ENCODE measurements at places on chromosomes 6 and 20. TPM values are rescaled to one million over a fixed set of nuclear protein-coding genes. Genes with fewer than 3 reads are reported as not detected.

The GABRR2 gene
- total RNA-seq: 2.2 TPM

GRCh38 chr6:1516742-1517520, 92.8 kb upstream of the FOXC1 start:
- DNase-seq: no peak

The KCNQ5 gene
- not detected for total RNA-seq

The SPATA25 gene
- total RNA-seq: 4.0 TPM

The SPATA2 gene
- 4.9 TPM for total RNA-seq

The HRH3 gene
- not detected for total RNA-seq

The CEP162 gene
- 5.4 TPM for total RNA-seq

The GGTLC1 gene
- total RNA-seq: not detected

The ARHGAP40 gene
- not detected for total RNA-seq

DNA sequence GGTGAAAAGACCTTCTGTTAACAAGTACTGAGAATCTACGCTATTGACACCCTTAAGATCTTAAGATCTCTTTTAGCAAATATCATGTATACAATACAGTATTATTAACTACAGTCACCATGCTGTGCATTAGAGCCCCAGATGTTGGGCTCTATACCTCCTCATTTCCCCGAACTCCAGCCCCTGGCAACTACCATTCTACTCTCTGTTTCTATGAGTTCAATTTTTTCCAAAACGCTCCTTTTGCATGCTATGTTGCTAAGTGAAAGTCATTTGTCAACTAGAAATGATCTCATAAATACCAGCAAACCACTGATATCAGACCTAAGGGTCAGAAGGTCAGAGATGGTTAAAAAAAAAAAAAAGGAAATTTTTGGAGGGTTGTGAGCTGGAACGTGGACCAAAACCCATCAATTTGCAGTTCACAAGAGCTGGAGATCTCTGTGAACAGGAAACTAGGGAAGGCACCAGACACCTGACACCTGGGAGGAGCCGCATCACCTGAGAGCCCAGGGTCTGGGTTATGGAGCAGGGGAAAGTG, 122.0 kb upstream of the KCNK16 start:
- no peak for DNase-seq

- no peak for DNase-seq
These were observed 43.9 kb downstream of the PLCB4 start for GRCh38 chr20:9112541-9113515.

DNA sequence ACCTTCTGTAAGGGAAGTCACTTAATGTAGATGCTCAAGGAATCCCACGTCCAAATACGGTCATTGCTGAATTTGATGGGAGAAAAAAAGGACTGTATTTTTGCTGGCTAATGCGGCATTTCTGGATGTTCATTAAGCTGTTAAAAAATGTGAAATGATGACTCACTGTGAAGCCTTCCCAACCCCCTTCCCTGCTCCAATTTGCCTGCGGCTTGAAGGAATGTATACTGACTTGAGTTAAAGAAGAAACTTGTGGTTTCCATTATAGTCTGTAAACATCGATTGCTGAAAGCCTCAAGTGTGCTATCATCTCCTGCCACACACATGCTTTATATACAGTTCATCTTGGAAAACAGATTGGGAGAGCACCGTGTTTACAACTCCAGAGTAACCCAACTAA, 249.1 kb upstream of the JAG1 start:
- DNase-seq: no peak

GRCh38 chr6:100115407-100116101, 121.5 kb upstream of the MCHR2 start:
- DNase-seq: no peak

DNA sequence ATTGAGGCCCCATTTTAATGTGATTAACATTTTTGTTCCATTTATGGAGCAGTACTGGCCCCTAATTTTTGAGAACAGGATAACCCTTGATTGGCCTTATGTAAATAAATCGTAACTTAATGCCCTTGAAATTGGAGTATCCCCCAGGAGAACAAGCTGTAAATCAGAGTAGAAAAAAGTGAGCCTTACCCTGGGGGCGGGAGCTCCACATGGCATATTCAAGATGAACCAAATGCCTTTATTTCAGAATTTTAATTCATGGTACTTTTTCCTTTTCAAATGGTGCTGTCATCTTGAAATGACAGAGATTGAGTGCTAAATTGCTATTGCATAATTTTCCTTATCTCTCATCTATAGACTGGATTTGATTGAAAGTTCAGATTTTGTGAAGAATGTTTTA, 809.5 kb upstream of the FLRT3 start:
- DNase-seq: no peak

The RTN4IP1 gene
- 4.8 TPM for total RNA-seq

DNA sequence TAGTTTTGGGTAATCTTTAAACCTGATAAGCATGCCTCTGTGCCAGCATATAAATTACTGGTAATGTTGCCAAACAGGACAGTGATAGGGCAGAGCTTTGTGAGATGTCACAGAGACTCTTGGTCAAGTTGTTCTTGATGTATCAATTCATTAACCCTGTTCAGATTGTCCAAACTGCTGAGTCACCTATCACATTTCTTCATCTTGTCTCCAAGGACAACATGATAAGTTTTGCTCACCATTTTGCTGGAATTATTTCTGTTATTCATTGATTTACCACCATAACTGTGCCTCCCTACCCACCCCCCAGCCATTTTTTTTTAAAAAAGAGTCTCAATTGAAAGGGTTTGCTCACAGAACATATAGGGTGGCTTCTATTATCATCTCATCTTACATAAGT, 19.5 kb upstream of the GMNN start:
- DNase-seq: no peak

The UTRN gene
- total RNA-seq: 193 TPM

The PPP1R16B gene
- total RNA-seq: 24.3 TPM

The FAM209B gene
- total RNA-seq: 0.51 TPM

The HSPA1A gene
- 139 TPM for total RNA-seq

- no peak for DNase-seq
These were observed 35.1 kb upstream of the SALL4 start for GRCh38 chr20:51837436-51837835.

GRCh38 chr20:846894-847278, 13.4 kb downstream of the FAM110A start:
- DNase-seq: no peak

DNA sequence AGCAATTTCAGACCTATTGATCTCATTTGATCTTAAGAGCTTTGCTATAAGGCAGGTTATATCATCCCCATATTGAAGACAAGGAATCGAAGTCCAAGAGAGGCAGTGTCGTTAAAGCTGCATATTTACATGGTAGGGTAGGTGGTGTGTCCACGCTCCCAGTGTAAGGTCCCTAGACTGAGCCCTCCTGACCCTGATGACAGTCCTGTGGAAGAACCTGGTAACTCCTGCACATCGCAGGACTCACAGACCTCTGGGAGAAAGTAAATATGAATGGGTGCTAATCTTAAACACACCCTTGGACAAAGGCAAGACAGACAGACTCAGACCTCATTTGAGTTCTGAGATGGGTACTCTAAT, 602 bp upstream of the HLA-DPB1 start:
- no peak for DNase-seq

GRCh38 chr20:44651684-44652423, at the start of gene ADA:
TSS of gene ADA (minus strand) at chr20:44651699. CDS start at chr20:44651607, 92 bp downstream.
- DNase-seq: no peak

GRCh38 chr20:44601801-44602204, 19.4 kb downstream of the PKIG start:
- peak; percentile 83 for DNase-seq

DNA sequence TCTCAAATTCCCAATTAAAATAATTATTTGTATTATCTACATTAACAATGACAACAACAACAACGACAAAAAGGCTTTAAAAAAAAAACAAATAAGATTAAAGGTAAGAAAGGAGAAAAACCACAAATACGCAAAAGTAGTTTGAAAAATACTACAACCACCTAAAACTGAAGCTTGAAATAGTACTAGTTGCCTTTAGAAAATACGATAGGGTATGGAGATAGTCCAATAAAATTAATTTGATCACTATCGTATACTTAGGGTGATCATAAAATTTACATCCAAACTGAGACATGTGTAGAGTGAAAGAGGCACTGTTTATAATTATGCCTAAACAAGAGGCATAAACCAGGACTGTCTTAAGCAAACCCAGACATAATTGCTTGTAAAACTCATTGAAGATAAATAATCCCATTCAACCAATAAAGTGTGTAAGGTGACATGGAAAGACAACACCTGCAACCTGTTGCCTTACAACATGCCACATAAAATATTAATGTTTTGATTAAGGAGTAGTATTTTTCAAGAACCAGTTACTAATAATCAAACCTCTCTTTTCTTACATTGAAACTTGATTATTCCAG, 22.7 kb downstream of the REPS1 start:
- no peak for DNase-seq

DNA sequence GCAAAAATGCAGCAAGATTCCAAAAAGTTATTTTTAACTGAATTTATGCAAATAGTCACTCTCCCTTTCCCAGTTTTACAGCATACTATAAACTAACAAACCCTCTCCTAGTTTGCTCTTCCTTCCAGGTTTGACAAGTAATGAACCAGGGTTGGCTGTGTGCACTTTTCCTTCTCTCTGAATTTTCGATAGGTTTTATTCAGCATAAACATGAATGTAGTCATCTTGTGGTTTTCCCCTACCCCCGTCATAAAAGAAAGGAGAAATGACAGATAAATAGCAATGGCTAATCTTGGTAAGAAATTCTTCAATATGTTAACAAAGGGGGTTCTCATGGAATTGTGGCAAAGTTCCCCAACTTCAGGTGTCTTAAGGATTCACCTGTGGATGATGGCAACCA, 26.3 kb downstream of the PRDM1 start:
- DNase-seq: no peak

- DNase-seq: no peak
These were observed 24.1 kb downstream of the CFAP61 start for GRCh38 chr20:20076297-20077065.

DNA sequence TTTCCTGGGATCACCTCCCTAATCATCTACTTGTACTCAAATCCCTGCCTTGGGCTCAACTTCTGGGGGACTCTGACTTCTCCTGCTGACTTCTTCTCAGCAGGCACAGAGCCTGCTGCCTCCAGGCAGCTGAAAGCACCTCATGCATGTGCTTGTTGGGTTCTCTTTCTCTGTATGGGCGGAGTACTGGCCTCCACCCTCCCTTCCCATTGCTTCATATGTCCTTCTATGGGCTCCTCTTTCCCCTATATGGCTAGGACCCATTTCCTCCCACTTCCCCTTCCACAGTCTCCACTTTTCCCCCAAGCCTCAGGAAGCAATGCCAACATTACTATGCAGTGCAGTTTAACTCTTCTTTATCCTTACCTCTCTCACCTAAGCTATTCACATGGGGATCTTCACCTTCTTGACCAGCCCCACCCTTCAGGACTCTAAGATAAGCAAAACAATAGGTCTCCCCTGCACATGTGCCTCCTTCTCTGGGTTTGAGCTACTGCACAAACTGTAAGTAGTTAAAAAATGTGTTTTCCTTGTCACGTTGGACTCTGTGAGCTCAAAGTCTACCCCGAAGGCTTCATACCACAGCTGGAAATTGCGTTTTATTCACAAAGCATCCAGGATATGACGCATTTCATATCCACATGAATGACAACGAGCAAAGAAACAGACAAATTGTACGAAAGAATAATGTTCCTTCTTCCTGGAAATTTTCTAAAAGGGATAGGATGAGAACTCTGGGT, 93.7 kb downstream of the CDS2 start:
- no peak for DNase-seq

DNA sequence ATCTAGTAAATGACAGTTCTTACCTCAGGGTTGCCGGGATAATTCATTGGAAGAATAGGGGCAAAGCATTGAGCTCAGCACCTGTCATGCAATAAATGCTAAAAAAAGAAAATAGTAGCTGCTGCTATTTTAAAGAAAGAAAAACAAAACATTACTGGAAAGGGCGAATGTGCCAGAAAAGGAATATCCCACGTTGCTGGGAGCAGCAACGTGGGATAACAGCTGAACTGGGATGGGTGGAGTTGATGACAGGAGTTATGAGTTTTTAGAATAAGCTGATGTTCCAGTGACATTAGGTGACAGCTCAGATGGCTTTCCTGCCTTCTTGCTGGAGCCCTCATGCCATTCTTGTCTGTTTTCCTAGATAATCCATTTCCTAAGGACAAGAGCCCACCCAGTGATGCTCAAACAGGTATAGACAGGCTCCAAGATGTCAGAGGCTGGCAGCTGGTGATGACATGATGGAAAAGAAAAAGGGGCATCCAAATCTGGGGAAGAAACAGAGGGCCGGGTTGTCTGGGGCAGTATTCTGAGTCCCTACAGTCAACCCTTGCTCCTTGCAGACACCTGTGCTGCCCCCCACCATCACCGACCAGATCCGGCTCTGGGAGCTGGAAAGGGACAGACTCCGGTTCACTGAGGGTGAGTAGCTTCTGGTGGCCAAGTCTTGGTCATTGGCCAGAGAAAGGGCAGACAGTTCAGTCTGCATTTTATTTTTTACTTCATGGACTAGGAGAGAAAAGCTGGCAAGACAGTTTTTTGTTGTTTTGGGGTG, 1.1 kb upstream of the VARS2 start:
- no peak for DNase-seq

- DNase-seq: no peak
These were observed 15.7 kb downstream of the AURKA start for GRCh38 chr20:56376331-56376730.

DNA sequence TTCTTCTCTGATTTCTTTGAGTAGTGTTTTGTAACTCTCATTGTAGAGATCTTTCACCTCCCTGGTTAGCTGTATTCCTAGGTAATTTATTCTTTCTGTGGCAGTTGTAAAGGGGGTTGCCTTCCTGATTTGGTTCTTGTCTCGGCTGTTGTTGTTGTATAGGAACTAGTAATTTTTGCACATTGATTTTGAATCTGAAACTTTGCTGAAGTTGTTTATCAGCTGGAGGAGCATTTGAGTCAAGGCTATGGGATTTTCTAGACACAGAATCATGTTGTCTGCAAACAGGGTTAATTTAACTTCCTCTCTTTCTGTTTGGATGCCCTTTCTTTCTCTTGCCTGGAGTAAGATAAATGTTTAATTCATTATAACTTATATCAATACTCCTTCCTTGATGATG, 86.4 kb downstream of the OLIG3 start:
- no peak for DNase-seq

DNA sequence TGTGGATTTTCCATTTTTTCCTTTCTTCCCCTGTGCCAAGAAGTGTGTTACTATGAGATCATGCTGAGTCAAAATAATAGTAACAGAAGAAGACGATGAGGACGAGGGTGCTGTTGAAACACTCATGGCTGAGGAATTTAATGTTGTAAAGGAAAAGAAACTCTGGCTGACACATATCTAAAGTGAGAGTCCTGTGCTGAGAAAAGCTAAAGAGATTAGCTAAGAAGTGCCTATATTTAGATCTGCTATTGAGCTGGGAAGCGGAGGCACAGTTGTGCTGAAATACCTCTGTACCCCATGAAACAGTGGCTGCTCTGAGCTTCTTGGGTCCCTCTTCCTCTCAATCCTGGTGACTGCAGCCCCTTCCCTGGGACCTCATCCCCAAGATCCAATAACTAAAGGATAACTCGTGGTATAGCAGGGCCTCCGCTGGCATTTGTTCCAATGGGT, 1.1 kb upstream of the SYTL3 start:
- DNase-seq: no peak

- DNase-seq: no peak
These were observed 40.9 kb downstream of the PTPRA start for GRCh38 chr20:2914160-2914559.

GRCh38 chr20:14761903-14762302, 424.5 kb upstream of the FLRT3 start:
- no peak for DNase-seq

The TSPO2 gene
- total RNA-seq: not detected

Data from mesenteric fat pad (tissue), 1 donor.